ENCODE measurements at places on chromosomes 7 and 10.
A peak's percentile ranks its signal among the peaks of the same experiment; 100 is the strongest.

DNA sequence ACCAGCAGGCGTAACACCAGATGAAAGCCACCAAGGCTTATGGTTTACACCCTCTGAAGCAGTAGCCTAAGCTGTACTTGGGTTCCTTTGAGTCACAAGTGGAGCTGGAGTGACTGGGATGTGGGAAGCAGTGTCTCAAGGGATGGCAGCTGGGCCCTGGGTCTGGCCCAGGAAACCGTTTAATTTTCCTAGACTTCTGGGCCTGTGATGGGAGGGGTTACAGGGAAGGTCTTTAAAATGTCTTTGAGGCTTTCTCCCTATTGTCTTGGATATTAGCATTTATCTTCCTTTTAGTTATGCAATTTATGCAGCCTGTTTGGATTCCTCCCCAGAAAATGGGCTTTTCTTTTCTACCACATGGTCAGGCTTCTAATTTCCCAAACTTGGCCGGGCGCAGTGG lies 568.2 kb downstream of the ANKRD7 start:
- no peak for DNase-seq

DNA sequence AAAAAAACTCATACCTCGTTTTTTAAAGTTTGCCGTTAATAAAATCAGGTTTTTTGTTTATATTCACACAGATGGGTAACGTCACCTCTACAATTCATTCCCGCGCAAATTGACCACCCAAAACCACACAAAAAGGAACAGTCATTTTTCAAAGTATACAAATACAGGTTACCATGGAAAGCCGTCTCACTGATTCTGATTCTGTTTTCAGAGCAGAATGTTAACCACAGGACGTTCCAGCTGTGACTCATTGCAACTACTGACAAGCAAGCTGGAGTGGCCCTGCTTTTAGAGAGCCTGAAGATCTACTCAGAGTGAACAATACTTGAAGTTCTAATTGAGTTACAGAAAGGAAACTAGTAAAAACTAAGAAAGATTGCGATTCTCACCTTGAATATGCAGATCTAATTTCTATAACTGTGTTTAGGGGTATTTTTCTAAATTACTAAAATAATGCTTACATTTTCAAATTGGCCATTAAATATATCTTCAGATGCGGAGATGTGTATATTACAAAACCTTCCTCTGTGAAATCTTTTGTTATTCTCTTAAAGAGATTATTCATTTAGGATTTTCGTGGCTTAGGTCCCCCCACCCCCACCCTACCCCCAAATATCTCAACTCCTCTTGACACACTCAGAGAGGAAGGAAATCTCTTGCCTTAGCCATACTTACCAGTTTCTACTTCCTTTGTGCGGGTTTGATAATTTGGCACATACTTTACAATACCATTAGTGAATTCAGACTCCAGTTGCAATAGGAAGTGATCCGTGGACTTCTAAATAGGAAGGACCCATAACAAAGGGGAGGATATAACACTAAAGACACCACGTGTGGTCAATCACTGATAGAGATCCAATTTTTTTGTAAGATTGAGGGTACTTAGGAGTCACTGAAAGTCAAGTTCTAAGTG lies 106.0 kb downstream of the CUBN start:
- DNase-seq = peak; percentile 97

GRCh38 chr10:73648975-73649829 lies 6.6 kb downstream of the SYNPO2L start:
- no peak for DNase-seq

DNA sequence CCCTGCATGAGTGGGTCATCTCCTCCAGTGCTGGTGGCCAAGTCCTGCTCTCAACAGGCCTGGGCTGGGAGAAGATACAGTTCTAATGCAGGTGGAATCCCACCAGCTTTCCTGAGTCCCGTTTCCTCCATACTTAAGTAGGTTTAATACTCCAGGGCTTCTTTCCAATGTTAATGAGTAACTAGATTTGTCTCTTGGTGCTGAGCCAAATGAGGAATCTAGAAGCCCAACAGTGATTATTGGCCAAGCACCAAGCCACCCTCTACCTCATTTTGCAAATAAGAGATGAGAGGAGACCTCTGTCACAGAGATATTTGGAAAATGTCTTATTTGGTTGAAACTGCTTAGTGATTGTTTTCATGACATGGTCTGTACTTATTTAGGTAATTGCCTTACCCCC lies 37.1 kb downstream of the STARD3NL start:
- DNase-seq = no peak
